ENCODE measurements at places on chromosomes 2 and 18.

DNA sequence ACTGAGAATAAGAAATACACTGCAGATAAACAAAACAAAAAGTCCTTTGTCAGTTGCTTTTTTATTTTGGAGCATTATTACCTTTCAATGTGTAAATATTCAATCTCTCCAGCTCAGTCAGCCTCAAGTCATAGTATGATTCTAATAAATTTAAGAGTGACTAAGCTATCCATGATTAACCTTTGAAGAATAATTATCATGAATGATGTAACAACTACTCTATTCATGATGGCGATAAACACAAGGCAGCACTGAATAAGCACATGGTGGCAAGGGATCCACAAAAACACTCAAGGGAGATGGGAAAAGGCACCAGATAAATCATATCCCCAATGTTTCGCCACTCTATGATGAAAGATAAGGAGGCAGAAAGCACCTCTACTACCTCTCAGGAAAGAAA is 67.0 kb downstream of the MAP4K3 start:
- no peak for DNase-seq

DNA sequence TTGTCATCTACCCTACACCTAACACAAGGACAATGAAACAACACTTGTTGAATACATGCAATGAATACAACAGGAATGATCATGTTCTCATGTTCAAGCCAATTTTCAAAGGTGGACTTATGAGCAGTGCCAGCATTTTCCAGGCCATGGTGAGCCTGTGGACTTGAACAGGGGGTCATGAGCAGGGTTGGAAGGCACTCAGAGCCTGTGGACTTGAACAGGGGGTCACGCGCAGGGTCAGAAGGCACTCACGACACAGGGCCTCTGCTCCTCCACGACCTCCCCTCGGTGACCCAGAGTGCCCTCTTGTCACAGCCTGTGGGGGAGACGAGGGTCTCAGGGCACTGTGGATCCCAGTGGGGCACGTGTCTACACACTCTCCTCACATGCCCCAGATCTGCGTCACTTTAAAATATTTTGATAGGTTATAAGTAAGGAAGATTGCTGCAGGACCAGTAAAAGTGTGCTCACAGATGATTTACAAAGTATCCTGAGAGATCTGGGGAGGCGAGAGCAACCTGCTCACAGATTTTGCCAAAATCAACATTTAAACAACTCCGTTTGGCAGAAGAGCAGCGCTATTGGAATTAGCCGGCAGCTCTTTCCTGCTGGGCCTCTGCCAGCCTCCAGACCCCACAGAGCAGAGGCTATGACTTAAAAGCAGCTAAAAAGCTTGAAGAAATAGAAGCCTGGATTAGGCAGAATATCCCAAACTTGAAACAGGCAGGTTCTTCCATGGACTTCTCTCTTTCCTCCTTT is 121.9 kb downstream of the TMEM18 start:
- DNase-seq, result no peak

DNA sequence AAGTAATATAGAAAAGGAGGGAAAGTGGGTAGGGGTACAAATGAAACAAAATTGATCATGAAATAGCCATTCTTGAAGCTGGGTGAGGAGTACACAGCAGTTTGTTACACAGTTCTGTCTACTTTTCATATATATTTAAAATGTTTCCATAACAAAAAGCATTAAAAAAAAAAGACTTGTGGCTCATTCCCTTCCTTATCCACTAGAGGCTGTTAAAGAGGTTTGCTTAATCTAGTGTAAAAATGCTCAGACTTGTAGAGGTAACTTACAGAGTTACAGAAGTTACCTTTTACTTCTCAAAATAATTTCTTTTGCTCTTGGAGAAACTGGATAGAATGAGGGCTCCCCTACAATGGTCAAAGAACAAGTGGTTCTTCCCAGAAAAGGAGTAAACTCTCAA is 8.1 kb upstream of the WIPF1 start:
- DNase-seq, result no peak

- DNase-seq, result no peak
Observed at GRCh38 chr2:14560716-14561115, 71.8 kb upstream of the LRATD1 start.

DNA sequence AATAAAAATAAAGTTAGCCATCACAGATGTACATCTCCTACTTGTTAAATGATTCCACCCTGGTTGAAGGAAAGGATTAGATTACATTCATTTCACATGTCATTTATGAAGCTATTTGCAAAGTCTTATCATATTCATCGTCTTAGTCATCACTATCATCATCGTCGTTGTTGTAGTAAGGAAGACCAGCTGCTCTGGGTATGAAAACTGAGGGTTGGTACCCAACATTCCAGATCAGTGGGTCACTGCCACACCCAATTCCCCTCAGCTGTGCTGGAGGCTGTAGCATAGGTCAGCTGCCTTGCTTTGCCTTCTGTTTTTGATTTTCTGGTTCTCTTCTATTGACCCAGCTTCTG is 20.9 kb upstream of the CCBE1 start:
- no peak for DNase-seq

- DNase-seq, result no peak
Observed at GRCh38 chr2:41877114-41877678, 170.6 kb upstream of the PKDCC start.

DNA sequence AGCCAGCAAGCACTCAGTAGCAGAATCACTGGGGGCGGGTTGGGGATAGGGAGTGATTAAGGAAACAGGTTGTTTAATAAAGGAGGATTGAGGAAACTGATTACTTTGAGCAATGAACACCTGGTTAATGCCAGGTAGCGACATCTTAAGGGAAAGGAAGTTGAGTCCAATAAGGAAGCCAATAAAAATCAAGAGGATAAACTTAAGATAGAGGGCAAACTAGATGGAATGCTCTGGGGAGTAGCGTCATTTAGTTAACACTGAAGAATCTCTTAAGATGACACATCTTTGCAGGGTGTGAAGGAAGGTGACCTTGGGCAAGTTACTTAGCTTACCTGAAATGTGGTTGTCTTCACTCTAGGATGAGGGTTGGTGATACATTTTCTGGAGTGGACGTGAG is 242.7 kb downstream of the PRKCE start:
- DNase-seq, result no peak

DNA sequence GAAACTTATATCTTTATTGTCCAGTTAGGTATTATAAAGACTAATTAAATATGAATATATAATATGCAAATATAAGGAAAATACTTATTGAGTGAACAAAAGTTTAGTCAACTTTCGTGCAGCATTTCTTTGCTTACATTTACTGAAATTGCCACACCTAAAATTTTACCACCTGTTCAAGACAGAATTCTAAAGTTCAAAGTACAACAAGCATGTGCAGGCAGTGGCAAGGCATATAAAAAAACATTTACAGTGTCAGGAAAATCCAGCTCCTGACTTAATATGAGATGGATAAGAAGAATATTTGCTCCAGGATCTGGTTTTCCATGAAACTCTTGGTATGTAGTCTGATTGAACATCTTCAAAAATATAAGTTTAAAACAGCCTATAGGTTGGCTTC is 4.8 kb downstream of the ITPRID2 start:
- no peak for DNase-seq

DNA sequence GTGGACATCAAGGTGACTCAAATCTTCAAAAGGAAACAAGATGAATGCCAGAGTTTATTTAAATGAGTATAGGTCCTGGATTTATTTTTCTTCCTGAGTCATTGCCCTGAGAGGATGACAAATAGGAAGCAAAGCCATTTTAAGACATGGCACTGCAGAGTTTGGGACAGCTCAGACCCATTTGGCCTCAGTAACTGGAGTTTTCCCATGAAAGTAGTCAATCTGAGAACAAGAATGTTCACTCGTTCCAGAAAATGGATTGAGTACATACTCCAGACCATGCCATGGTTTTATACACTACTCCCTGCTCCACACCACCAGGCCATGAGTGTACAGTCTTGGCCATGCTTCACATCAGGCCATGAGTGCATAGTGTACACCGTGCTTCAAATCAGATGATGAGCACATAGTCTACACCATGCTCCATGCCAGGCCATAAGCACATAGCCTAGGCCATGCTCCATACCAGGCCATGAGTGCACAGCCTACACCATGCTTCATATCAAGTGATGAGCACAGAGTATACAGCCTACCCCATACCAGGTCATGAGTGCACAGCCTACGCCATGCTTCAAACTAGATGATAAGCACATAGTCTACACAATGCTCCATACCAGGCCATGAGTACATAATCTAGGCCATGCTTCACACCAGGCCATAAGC is 202.4 kb downstream of the FBXO15 start:
- no peak for DNase-seq

- DNase-seq, result no peak
Observed at GRCh38 chr2:234459401-234460009, 37.4 kb downstream of the ARL4C start.

GRCh38 chr2:105576440-105577241 is 168.1 kb upstream of the NCK2 start:
- DNase-seq, result no peak

DNA sequence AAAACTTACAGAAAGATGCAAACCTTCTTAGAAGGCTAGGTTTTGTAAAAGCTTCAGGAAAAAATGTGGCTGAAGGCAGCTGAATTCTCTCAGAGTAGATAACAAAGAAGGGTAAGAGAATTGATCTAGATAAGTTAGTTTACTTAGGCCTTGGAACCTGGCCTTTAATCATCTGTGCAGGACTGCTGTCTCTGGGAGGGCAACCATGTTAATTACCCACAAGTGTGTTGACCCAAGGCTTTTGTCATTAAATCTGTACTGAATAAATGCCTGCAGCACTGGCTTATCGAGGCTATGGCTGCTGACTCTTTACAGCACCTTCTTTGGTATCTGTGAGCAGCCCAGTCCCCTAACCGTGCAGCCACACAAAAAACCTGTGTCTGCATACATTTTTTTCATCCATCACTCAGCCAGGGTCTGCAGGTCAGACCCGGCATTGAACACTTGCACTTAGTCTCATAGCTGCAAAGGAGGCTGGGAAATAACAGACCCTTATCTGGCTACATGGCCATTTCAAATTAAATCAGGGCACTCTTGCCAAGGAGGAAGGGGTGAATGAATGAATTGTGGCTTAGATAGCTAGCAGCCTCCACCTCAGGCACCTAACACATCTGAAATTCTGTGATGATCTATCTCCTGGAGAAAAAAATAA is 120.2 kb upstream of the MSH2 start:
- DNase-seq, result no peak

DNA sequence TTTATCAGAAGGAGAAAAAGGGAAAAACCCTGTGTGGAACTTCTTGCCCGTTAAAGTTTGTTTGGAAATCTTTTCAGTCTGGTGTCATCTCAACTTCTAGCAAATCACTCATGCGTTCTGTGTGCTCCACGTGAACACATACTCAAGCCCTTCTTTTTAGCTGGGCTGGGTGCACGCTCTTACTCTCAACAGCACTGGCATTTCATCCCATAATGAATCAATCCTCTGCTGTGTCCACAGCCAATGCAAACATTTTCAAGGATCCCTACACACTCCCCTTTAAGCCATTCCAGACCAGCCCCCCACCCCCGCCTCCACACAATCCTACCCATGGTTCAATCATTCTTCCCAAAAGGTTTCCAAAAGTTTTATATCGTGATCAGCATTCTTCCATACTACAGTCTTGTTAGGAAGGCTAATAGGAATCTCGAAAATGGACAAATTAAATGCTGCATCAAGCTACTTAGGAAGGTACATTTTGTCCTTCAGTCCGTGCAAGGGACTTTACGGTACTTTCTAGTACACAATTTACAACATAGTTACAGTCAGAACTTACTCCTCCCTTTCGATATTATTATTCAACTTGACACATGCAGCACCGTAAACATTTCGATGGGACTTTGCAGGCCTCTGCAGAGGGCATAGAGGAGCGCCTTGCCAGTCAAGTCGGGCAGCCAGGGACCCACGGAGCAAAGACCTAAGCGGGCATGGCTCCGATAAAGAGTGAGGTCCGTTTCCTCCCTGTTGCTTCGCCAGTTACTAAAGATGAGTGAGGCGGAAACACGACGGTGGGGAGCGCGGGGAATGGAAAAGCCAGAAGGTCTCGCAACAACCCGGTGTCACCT is 1.4 kb downstream of the PTGR3 start:
- no peak for DNase-seq

GRCh38 chr2:40546439-40547191 is 94.7 kb upstream of the SLC8A1 start:
- DNase-seq, result no peak

- no peak for DNase-seq
Observed at GRCh38 chr2:72576861-72577260, 249.0 kb downstream of the EXOC6B start.

DNA sequence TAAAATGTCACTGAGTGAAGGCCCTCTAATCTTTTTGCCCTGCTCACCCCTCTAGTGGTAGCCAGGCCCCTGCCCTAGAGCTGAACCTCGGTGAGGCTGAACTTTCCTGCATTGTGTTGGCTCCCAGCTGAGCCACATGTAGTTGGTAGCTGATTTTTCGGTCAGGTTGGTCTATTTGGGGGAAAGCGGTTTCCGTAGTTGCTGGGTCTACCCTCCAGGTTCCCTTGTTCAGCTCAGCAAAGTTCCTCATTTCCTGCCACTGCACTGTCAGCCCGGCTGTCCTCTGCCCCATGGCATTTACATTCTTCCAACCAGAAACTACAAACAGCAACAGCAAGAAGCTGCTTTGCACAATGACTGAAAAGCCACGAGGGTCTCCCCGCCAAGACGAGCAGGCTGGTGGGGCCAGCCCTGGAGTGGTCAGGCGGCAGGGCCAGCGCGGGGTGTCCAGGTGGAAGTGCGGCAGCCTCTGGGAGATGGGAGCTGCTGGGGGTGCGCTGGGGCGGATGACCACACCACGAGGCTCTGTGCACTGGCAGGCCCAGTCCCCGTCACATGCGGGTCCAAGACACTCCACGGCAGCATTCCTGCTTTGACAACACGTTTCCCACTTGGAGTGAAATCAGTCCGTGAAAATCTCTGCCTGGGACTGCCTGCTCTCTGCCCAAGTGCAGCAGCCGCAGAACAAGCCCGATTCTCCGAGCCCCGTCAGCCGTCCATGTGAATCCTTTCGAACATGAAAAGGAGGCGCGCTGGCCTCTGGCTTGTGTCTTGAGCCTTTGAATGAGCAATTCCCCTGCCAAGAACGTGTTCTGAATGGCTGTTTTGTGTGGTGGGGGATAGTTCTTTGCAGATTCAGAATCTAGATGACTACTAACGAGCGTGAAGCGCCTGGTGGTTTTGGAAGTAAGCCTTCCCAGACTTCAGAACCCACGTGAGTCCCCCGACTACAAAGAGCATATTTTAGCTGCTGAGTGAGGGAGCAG is 159.4 kb downstream of the ASB1 start:
- DNase-seq, result no peak

- DNase-seq, result no peak
Observed at GRCh38 chr18:29034113-29034856, 857.4 kb upstream of the CDH2 start.

- DNase-seq, result no peak
Observed at GRCh38 chr2:60446413-60447267, 106.8 kb downstream of the BCL11A start.
